IMR-90 (cell line): ENCODE measurements at places on chromosomes 3 and 15. TPM values are rescaled to one million over a fixed set of nuclear protein-coding genes. Genes with fewer than 3 reads are reported as not detected.

- no peak overlapping the region for H3K4me3 ChIP-seq
- H3K4me1 ChIP-seq, result peaks cover under 1% of the 10 kb centered on the region; the same call in 1 of the 2 replicates
- H3K36me3 ChIP-seq, result no peaks in the 10 kb centered on the region
- no peaks in the 10 kb centered on the region for H3K27me3 ChIP-seq
These were observed 598.7 kb upstream of the TGFBR2 start for GRCh38 chr3:30007668-30008067.

The PIGB gene
- total RNA-seq, result 11.8 and 17.5 TPM in 2 replicates

- no peaks in the 10 kb centered on the region for H3K27me3 ChIP-seq
- no peak overlapping the region for H3K4me3 ChIP-seq
- H3K27ac ChIP-seq, result no peak overlapping the region
- peaks cover 5% of the 10 kb centered on the region for H3K36me3 ChIP-seq
These were observed 4.7 kb downstream of the TCF12 start for GRCh38 chr15:56923174-56923591.

The ADGRG7 gene
- not detected in 2 replicates for total RNA-seq

GRCh38 chr3:188446014-188446413 is 292.1 kb downstream of the LPP start:
- no peaks in the 10 kb centered on the region for H3K4me1 ChIP-seq
- peaks cover 6% of the 10 kb centered on the region; the same call in 1 of the 2 replicates for H3K36me3 ChIP-seq
- H3K27ac ChIP-seq, result no peak overlapping the region
- no peak for DNase-seq

DNA sequence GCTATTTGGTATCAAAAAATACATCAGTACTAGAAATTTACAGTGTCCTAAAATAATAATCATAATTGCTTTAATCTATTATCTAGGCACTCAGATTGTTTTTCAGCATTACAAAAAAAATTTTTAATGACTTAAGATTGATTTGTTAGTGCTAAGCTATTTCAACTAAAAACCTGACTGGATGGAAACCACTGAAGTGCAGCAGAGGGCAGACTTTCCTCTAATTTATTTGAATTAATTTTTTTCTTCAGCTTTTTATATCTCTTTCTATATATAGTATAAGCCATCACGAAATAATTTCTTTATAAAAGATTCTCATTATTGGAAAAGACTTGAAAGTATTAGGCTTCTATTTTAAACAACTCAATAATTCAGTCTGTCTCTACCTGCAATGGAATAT is 131.4 kb downstream of the IQCH start:
- peaks cover 23% of the 10 kb centered on the region for H3K27me3 ChIP-seq
- no peak overlapping the region for H3K27ac ChIP-seq
- no peak overlapping the region for H3K4me3 ChIP-seq
- H3K36me3 ChIP-seq, result no peaks in the 10 kb centered on the region
- no peak for DNase-seq
- H3K4me1 ChIP-seq, result no peaks in the 10 kb centered on the region

GRCh38 chr3:49170744-49171118 is 667 bp upstream of the KLHDC8B start:
- peak overlapping the region; percentile 49 for H3K27ac ChIP-seq
- no peaks in the 10 kb centered on the region for H3K27me3 ChIP-seq
- peak overlapping the region; percentile 50 for H3K4me3 ChIP-seq
- H3K36me3 ChIP-seq, result peaks cover 11% of the 10 kb centered on the region; the same call in 1 of the 2 replicates

- no peaks in the 10 kb centered on the region for H3K36me3 ChIP-seq
- no peak overlapping the region for H3K4me3 ChIP-seq
- no peak overlapping the region for H3K27ac ChIP-seq
- H3K4me1 ChIP-seq, result no peaks in the 10 kb centered on the region
These were observed 375.1 kb downstream of the PTPRG start for GRCh38 chr3:61936344-61936937.

The SLC28A2 gene
- total RNA-seq, result not detected in 2 replicates

- peaks cover 45% of the 10 kb centered on the region for H3K36me3 ChIP-seq
- H3K27me3 ChIP-seq, result no peaks in the 10 kb centered on the region
- H3K4me1 ChIP-seq, result peaks cover 24% of the 10 kb centered on the region
- no peak overlapping the region for H3K27ac ChIP-seq
- DNase-seq, result no peak
These were observed 49.5 kb downstream of the DZIP1L start for GRCh38 chr3:138065949-138066348.

- no peaks in the 10 kb centered on the region for H3K36me3 ChIP-seq
- peak; percentile 22 for DNase-seq
- peak overlapping the region; percentile 44 for H3K4me3 ChIP-seq
- H3K4me1 ChIP-seq, result no peaks in the 10 kb centered on the region; the same call in 1 of the 2 replicates
- H3K27me3 ChIP-seq, result peaks cover 56% of the 10 kb centered on the region
These were observed 145.5 kb upstream of the UMPS start for GRCh38 chr3:124584552-124585391.

DNA sequence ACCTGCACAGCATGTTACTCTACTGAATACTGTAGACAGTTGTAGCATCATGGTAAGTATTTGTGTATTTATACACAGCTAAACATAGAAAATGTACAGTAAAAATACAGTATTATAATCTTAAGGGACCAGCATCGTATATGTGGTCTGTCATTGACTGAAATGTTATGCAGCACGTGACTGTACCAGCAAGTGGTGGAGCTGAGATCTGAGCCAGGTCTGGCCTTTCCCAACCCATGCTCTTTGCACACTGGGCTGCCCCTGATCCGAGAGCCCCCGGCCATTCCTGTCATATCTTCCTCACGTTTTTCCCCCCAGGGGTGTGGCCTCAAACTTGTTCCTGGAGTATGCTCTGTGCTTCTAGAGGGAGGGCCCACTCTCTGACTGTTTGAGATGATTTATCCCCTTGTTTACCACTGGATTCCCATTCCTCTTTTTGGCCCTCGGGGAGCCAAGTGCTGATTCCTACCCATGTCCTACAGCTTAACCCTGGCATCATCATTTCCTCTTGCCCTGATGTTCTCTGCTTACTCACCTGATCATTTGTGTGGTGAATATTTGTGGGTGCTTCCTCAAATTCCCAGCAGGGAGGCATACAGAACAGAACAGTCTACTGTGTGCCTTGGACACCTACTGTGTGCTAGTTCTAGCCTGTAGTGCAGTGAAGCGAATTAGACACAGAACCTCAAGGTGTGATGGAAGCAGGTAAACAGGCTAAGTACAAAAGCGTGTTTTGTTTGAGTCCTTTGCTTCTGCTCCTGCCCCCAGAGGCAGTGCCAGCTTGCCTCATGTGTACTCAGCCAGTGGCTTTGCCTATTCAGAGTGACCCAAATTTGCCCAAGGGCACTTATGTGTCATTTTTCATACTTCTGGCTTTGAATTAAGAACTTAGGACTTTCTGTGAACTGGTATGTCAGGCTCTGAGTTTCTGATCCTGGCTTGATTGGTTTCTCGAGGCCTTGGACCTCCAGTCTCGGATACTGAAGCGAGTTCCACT is 21.0 kb downstream of the CSRNP1 start:
- no peak overlapping the region for H3K27ac ChIP-seq
- no peaks in the 10 kb centered on the region for H3K4me1 ChIP-seq
- no peak overlapping the region for H3K4me3 ChIP-seq
- no peak for DNase-seq

DNA sequence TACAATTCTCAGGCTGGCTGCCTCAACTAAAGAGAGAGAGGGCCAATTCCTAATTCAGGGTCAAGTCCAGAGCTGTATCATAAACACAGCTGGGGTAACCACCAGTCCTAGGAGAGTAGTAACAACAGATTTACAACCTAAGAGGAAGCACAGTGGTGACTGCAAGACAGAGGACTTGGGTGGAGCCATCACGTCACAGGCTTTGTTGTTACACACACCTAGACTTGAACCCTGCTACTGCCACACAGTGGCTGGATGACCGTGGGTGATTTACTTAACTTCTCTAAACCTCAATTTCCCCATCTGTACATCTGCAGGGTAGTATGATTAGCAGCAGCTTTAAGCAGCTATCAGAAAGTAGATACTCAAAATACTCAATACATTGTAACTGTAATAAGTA is 78.6 kb downstream of the MYLK start:
- DNase-seq, result no peak
- H3K27ac ChIP-seq, result peak overlapping the region; percentile 0; the same call in 1 of the 2 replicates
- H3K36me3 ChIP-seq, result peaks cover 57% of the 10 kb centered on the region
- no peaks in the 10 kb centered on the region for H3K27me3 ChIP-seq
- peaks cover 22% of the 10 kb centered on the region for H3K4me1 ChIP-seq

GRCh38 chr3:45145223-45145622 is 955 bp downstream of the CDCP1 start:
- peaks cover 9% of the 10 kb centered on the region; the same call in 1 of the 2 replicates for H3K27me3 ChIP-seq
- no peaks in the 10 kb centered on the region for H3K36me3 ChIP-seq
- no peak for DNase-seq
- H3K4me1 ChIP-seq, result peaks cover 9% of the 10 kb centered on the region
- H3K4me3 ChIP-seq, result peak overlapping the region; percentile 46

The CCRL2 gene
- 0.28 and 0.36 TPM in 2 replicates for total RNA-seq

The TRH gene
- total RNA-seq, result not detected in 2 replicates

GRCh38 chr3:34862456-34862855 is 776.9 kb upstream of the ARPP21 start:
- no peak overlapping the region for H3K4me3 ChIP-seq
- no peaks in the 10 kb centered on the region for H3K4me1 ChIP-seq
- no peaks in the 10 kb centered on the region for H3K27me3 ChIP-seq
- H3K36me3 ChIP-seq, result no peaks in the 10 kb centered on the region
- no peak overlapping the region for H3K27ac ChIP-seq

The C3orf49 gene
- total RNA-seq, result not detected in 2 replicates

- H3K4me3 ChIP-seq, result no peak overlapping the region
- H3K27ac ChIP-seq, result no peak overlapping the region
- no peaks in the 10 kb centered on the region for H3K27me3 ChIP-seq
- peaks cover 3% of the 10 kb centered on the region for H3K4me1 ChIP-seq
- DNase-seq, result no peak
These were observed 19.1 kb upstream of the FSIP1 start for GRCh38 chr15:39801641-39802309.

DNA sequence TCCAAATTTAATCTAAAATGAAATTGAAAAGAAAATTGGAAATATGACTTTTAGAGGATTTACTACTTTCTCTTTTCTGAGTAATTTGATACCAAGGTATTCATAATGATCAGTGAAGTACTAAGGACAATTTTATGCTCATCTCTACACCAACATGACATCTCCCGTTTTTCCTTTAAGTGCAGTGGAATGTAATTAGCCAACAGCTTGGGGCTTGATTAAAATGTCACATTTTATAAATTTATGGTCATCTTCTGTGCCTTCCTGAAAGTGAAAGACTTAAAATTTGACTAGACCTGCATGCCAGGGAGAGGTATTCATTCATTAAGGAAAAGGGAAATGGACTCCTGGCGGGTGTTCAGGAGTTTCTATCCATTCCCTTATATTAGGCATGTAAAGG is 228.2 kb upstream of the CNTN3 start:
- H3K4me3 ChIP-seq, result no peak overlapping the region
- no peaks in the 10 kb centered on the region for H3K27me3 ChIP-seq
- H3K27ac ChIP-seq, result no peak overlapping the region
- no peaks in the 10 kb centered on the region for H3K4me1 ChIP-seq
- no peaks in the 10 kb centered on the region for H3K36me3 ChIP-seq
